ENCODE measurements at places on chromosomes 16 and 17. TPM values are rescaled to one million over a fixed set of nuclear protein-coding genes. Genes with fewer than 3 reads are reported as not detected.
A peak's percentile ranks its signal among the peaks of the same experiment; 100 is the strongest.

DNA sequence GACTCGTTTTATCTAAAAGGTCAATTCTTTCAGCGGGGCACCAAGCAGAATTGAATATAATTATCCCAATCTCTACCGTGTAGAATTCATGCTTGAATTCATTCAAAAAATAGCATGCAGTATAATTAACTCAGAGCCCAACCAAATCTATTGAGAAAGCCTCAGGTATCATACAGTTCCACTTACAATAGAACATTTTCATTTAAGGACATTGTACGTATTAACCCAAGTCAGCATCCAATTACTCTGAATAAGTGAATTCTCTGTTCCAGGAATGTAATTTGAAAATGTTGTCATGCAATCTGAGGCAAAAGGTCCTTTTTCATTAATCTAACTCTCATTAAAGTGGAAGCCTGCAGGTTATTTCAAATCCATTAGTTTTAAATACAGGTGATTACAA lies 78.5 kb downstream of the SALL1 start:
- no peaks in the 10 kb centered on the region for H3K4me1 ChIP-seq
- DNase-seq, result no peak
- H3K4me3 ChIP-seq, result no peak overlapping the region
- H3K36me3 ChIP-seq, result no peaks in the 10 kb centered on the region
- H3K27me3 ChIP-seq, result no peaks in the 10 kb centered on the region
- no peak overlapping the region for H3K27ac ChIP-seq

GRCh38 chr17:9843152-9844010 lies 17.7 kb downstream of the GLP2R start:
- H3K4me1 ChIP-seq, result no peaks in the 10 kb centered on the region
- H3K4me3 ChIP-seq, result no peak overlapping the region
- H3K27ac ChIP-seq, result no peak overlapping the region
- H3K36me3 ChIP-seq, result no peaks in the 10 kb centered on the region
- no peaks in the 10 kb centered on the region for H3K27me3 ChIP-seq
- DNase-seq, result no peak

- no peak overlapping the region for H3K27ac ChIP-seq
- H3K4me1 ChIP-seq, result peaks cover 12% of the 10 kb centered on the region
- DNase-seq, result no peak
- no peaks in the 10 kb centered on the region for H3K36me3 ChIP-seq
- H3K27me3 ChIP-seq, result no peaks in the 10 kb centered on the region
Observed at GRCh38 chr17:5283571-5284315, 1.7 kb downstream of the RABEP1 start.

- no peaks in the 10 kb centered on the region for H3K4me1 ChIP-seq
- H3K4me3 ChIP-seq, result no peak overlapping the region
- no peak for DNase-seq
- H3K36me3 ChIP-seq, result no peaks in the 10 kb centered on the region
Observed at GRCh38 chr16:5020551-5020950, 13.2 kb downstream of the NAGPA start.

DNA sequence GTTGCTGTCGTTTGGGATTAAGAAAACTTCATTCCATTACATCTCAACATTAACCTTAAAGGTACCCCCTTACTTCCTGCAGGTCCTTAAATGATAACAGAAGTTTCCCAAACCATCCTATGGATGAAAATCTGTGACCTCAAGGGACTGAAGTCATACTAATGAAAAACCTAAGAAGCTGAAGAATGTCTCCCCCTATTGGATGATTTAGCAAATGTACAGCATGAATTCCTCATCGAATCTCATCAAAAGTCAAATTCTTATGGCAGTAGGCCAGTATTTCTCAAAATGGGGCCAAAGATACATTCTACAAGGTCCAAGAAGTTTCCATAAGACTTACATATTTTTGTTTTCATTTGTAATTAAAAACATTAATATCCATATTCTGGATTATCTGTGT lies 13.5 kb downstream of the SCO1 start:
- no peak overlapping the region for H3K27ac ChIP-seq
- H3K4me3 ChIP-seq, result no peak overlapping the region

DNA sequence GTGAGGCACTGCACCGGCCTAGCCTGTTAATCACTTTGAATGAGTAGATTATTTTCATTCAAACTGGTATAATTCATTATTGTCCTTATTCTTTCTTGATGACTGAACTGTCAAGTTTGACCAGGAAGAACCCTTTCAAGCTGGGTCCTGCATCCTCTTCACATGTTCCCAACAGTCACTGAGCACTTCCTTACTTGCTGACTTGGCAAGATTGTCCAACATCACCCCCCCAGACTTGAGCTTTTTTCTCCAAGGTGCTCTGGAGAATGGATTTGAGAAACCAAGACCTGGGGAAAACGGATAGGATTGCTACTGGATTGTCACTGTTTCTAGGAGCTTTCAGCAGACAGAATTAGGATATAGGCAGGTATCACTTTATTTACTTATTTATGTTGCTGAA lies 55.1 kb upstream of the GSG1L start:
- peaks cover 12% of the 10 kb centered on the region for H3K36me3 ChIP-seq
- H3K4me1 ChIP-seq, result no peaks in the 10 kb centered on the region
- no peak overlapping the region for H3K4me3 ChIP-seq
- DNase-seq, result no peak

DNA sequence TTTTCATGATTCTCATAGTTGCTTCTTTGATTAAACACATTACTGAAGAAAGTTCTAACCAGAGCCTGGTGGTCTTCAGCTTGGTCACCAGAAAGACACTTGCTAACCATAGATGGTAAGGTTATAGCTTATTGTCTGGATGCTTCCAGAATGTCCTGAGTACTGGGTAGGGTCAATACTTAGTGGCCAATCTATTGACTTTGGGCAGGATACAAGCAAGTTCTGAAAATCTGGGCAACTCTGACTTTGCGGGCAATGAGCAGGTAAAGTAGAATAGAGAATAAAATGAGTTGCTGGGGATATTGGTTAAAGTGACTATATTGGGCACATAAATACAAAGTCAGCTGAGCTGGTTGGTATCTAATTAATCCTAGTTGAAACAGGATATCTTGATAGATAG lies 63.0 kb downstream of the ABCA8 start:
- H3K4me3 ChIP-seq, result no peak overlapping the region
- no peaks in the 10 kb centered on the region for H3K4me1 ChIP-seq
- no peaks in the 10 kb centered on the region for H3K36me3 ChIP-seq
- no peaks in the 10 kb centered on the region for H3K27me3 ChIP-seq
- H3K27ac ChIP-seq, result no peak overlapping the region

DNA sequence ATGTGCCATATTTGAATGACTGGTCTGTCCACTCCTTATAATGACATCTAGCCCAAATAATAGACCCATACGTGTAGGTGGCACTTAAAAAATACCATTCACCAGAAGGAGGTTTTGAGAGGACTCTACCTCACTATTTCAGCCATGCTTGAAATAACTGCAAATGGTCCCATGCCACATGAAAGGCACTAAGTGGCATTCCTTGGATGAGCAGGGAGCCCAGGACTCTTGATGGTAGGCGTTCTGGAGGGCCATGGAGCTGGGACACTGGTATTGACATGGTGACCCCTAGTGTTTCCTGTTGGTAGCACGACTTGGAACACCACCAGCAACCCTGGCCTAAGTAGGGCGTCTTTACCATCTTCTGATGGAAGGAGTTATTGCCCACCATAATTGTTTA lies 148.7 kb upstream of the ZFHX3 start:
- DNase-seq, result peak; percentile 71
- H3K4me1 ChIP-seq, result no peaks in the 10 kb centered on the region

DNA sequence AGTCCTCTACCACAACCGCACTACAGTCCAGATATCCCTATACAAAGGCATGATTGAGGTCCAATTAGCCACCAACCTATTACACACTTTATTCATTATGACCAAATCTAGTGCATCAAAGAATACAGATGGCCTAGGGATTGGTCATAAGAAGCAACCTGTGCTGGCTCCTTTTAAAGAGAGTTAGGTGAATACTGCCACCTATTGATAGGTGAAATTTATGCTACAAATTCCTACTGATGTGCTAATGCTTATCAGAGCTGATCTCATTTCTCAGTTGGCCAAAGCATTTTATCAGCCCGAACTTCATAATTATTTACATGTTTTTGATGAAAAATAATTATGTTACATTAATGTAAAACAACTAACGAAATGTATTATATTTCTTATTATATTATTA lies 166.3 kb downstream of the ANKFN1 start:
- no peak overlapping the region for H3K27ac ChIP-seq
- no peaks in the 10 kb centered on the region for H3K4me1 ChIP-seq
- no peaks in the 10 kb centered on the region for H3K27me3 ChIP-seq
- DNase-seq, result no peak

GRCh38 chr16:7746941-7747340 lies 414.3 kb downstream of the RBFOX1 start:
- H3K4me3 ChIP-seq, result no peak overlapping the region
- no peak overlapping the region for H3K27ac ChIP-seq
- no peak for DNase-seq
- H3K27me3 ChIP-seq, result no peaks in the 10 kb centered on the region
- H3K36me3 ChIP-seq, result no peaks in the 10 kb centered on the region
- no peaks in the 10 kb centered on the region for H3K4me1 ChIP-seq

- H3K27me3 ChIP-seq, result no peaks in the 10 kb centered on the region
- DNase-seq, result no peak
- H3K4me3 ChIP-seq, result no peak overlapping the region
- no peak overlapping the region for H3K27ac ChIP-seq
- no peaks in the 10 kb centered on the region for H3K4me1 ChIP-seq
Observed at GRCh38 chr16:6957681-6958080, 375.0 kb upstream of the RBFOX1 start.

DNA sequence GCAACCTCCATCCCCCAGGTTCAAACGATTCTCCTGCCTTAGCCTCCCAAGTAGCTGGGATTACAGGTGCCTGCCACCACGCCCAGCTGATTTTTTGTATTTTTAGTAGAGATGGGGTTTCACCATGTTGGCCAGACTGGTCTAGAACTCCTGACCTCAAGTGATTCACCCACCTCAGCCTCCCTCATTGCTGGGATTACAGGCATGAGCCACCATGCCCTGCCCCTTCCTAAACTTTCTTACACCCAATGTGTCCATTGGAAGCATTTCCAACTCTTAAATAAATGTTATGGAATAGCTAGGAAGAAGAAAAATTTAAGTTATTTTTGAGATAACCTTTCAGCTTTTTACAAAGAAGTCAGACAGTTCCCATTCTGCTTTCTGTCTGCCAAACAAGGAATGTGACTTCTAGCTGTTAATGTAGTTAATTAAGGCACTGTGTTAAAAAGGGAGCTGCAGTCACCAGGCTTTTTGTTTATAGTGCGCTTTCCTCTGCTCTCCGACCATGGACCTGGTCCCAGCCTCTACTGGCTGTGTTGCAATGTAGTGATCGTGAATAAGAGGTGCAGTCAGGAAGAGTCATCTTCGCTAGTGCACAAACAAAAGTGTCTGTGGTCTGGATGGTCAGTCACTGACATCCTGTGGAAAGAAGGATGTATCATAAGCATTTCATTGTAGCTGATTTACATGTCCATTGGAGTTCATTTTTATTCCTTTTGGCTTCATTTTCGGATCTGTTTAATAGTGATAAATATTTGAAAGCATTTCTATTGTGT lies 39.7 kb downstream of the USP10 start:
- H3K4me1 ChIP-seq, result peaks cover 28% of the 10 kb centered on the region
- no peak for DNase-seq
- no peak overlapping the region for H3K4me3 ChIP-seq
- no peaks in the 10 kb centered on the region for H3K27me3 ChIP-seq
- H3K27ac ChIP-seq, result no peak overlapping the region

GRCh38 chr17:49315551-49316257 lies 46.3 kb downstream of the ZNF652 start:
- H3K27me3 ChIP-seq, result no peaks in the 10 kb centered on the region
- no peak overlapping the region for H3K27ac ChIP-seq
- H3K36me3 ChIP-seq, result no peaks in the 10 kb centered on the region
- peak; percentile 81 for DNase-seq

GRCh38 chr17:57471868-57472368 lies 215.6 kb downstream of the MSI2 start:
- peak; percentile 28 for DNase-seq
- no peaks in the 10 kb centered on the region for H3K27me3 ChIP-seq
- H3K4me1 ChIP-seq, result peaks cover 53% of the 10 kb centered on the region
- H3K4me3 ChIP-seq, result no peak overlapping the region

GRCh38 chr17:10196941-10197340 lies 1.5 kb downstream of the GAS7 start:
- H3K27ac ChIP-seq, result no peak overlapping the region
- H3K36me3 ChIP-seq, result no peaks in the 10 kb centered on the region
- H3K27me3 ChIP-seq, result no peaks in the 10 kb centered on the region
- H3K4me1 ChIP-seq, result no peaks in the 10 kb centered on the region
- no peak overlapping the region for H3K4me3 ChIP-seq
- no peak for DNase-seq

- H3K4me1 ChIP-seq, result peaks cover 5% of the 10 kb centered on the region
- DNase-seq, result no peak
- H3K27me3 ChIP-seq, result no peaks in the 10 kb centered on the region
- no peak overlapping the region for H3K27ac ChIP-seq
- H3K36me3 ChIP-seq, result no peaks in the 10 kb centered on the region
- no peak overlapping the region for H3K4me3 ChIP-seq
Observed at GRCh38 chr17:57506774-57507127, 238.3 kb downstream of the CCDC182 start.

DNA sequence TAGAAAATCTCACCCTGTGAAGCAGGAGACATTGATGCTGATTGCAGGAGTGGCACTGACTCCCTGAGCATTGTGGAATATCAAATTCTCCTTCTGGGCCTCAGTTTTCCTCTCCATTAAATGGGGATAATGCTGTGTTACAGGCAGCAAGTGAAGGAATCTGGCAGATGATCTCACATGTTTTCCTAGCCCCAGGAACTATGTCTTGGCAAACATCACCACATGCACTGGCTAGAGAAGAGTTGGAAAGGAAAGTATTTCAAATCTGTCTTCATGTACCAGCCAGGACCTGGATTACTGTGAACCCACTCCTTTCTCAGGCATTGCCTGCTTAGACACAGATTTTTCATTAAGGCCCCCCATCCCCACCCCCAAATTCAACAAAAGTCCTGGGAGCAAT lies 13.6 kb upstream of the CCL8 start:
- H3K27ac ChIP-seq, result no peak overlapping the region
- no peak overlapping the region for H3K4me3 ChIP-seq

- H3K4me1 ChIP-seq, result peaks cover 7% of the 10 kb centered on the region
- no peaks in the 10 kb centered on the region for H3K27me3 ChIP-seq
- H3K36me3 ChIP-seq, result no peaks in the 10 kb centered on the region
- H3K27ac ChIP-seq, result no peak within 1 kb of the TSS
- peak; percentile 8 for DNase-seq
Observed at GRCh38 chr16:81238296-81239011, at the start of gene BCO1. BCO1 (plus strand) TSS chr16:81238689; CDS start chr16:81238909, 220 bp downstream.

Gene ZNF200
- total RNA-seq, result 10.4 TPM

Gene RNF43
- total RNA-seq, result 3.8 TPM

Gene RHBDL1
- total RNA-seq, result 0.27 TPM

Gene CACNG1
- not detected for total RNA-seq

Gene NOG
- total RNA-seq, result 1.1 TPM

Data from thyroid gland (tissue), 4 donors.